Kidney capillary endothelial cell (primary cell): ENCODE measurements at places on chromosomes 1 and 21.
A peak's percentile ranks its signal among the peaks of the same experiment; 100 is the strongest.

- no peak for DNase-seq
These were observed 96.4 kb downstream of the SYF2 start for GRCh38 chr1:25135909-25136308.

GRCh38 chr1:54955359-54955758 lies 25.1 kb upstream of the TMEM61 start:
- DNase-seq = peak; percentile 83

GRCh38 chr1:152002960-152003359 lies 9.3 kb upstream of the S100A10 start:
- no peak for DNase-seq

DNA sequence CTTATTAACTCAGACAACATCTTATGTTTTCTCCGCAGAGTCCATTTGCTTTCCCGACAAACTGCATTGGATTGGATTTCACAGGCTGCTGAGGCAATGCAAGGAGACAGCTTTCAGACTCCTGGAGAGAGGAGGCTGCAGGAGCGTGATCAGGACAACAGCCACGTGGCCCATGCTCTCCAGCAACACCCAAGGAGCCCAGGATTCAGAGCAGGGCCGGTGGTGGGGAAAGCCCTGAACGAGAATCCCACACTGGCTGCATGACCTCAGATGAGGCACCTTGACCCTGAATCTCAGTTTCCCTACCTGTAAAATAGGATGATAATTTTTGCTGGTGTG lies 78.3 kb upstream of the NFASC start:
- DNase-seq = no peak

GRCh38 chr1:244353551-244354091 lies 98.1 kb downstream of the ADSS2 start:
- DNase-seq = peak; percentile 99

GRCh38 chr1:228918335-228918734 lies 183.1 kb downstream of the RHOU start:
- no peak for DNase-seq

- DNase-seq = no peak
These were observed 32.0 kb downstream of the MACO1 start for GRCh38 chr1:25462732-25463131.

- DNase-seq = no peak
These were observed 101.3 kb upstream of the SLC25A33 start for GRCh38 chr1:9437961-9438430.

DNA sequence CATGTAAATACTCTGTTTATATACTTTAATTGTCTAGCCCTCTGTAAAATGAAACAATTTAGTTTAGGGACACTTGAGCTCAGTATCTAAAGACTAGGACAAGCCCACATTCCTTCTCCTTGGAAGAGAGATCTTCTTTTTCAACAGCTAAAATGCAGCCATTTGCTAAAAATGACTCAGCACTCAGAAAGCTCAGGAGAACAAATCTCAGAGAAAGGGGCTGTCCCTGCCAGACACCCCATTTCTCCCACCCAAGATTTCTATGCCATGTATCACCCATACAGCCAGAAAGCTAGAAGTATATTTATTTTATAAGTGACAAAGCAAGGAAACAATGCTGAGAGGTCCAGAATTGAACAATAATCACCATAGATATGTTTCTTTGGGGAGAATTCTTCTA lies 23.2 kb upstream of the PRDX6 start:
- DNase-seq = no peak

DNA sequence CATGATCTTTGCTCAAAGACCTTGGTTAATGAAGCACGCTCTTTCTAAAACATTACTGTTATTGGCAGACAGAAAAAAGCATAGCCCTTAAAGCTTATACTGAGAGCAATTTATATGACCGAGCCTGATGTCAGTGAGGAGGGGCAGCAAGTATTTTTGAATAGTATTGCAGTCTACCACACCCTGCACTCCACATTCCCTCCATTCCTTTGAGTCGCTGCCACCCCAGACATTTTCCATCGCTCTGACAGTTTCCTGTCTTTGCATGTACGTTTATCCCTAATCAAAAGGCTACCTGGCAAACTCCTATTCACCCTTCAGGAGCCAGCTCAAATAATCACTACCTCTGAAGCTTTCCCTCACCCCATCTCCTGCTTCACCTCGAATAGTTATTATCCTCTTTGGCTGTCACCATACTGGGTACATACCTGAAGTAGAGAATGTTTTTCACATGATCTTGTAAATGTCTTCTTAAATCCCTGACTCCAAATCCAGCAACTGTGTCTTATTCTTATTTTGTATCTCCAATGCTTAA lies 5.5 kb upstream of the JUN start:
- DNase-seq = no peak

GRCh38 chr1:29145739-29146437 lies 22.2 kb upstream of the TMEM200B start:
- DNase-seq = no peak

DNA sequence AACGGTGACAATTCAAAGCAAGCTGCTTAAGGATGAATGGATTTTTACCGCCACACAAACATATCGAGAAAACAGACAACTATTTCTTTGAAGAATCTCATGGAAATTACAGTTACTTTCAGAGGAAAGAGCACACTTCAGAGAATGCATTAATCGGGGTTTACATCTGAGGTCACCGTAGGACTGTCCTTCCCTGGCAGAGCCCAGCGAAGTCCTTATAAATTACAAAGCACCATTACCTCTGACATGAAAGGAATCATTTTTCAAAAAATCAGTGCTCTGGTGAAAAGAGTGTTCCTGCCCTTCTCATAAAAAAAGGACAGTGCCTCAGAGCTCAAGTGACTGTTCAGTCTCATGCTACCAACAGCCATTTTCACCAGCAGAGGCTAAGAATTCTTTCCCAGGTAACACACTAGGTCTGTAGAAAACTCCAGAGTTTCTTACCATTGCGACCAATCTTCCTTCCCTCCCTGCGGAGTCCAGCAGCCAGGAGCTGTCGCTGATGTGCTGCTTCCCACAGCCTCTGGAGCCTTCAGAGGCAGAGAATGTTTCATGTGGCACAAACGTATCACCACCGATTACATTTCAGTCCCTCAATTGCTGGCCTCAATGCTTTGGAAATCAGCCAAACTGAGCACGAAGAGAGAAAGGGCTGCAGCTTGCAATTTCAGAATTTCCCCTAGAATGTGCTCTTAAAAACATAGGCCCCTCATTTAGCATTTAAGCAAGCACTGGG lies 75.4 kb downstream of the PLD5 start:
- no peak for DNase-seq

- DNase-seq = no peak
These were observed 29.0 kb downstream of the TRIM62 start for GRCh38 chr1:33152685-33153432.

DNA sequence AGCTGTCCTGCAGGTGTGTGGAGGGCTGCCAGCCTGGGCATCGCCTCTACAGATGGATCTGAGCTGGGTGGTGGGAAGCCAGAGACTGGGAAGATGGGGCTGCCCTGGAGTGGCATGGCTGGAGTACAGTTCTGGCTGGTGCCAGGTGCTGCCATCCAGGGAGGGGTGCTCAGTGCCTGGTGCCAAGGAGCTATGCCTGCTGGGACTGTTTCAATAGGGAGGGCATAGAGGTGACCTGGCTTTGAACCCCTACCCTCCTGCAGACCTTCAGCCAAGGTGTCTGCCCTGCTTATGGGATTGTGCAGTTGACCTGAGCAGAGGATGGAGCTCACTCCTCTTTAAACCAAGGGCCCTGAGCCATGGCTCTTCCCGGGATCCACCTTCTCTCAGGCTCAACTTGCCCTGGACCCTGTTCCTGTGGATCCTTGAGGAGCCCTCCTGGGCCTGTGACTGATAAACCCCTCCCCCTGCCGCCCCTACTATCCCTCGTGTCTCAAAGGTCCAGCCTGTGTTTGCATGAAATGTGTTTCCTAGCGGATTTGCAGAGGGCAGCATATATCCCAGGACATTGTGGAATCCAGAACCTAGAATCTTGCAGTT lies 48.7 kb downstream of the PTPRU start:
- DNase-seq = no peak

GRCh38 chr1:151265446-151266236 lies 11.1 kb downstream of the PSMD4 start:
- no peak for DNase-seq

DNA sequence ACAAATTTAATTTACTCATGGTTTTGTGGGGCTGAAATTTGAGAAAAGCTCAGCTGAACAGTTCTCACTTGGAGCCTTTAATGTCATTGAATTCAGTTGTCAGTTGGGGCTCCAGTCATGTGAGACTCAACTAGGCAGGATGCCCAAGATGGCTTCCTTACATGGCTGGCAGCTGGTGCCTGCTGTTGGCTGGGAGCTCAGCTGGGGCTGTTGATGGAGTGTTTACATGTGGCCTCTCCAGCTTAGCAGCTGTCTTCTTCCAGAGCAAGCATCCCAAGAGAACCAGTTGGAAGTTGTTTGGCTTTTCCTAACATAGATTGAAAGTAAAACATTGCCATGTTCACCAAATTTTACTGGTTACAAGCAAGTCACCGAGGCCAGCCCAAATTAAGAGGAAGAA lies 81.8 kb upstream of the KCNA3 start:
- no peak for DNase-seq

DNA sequence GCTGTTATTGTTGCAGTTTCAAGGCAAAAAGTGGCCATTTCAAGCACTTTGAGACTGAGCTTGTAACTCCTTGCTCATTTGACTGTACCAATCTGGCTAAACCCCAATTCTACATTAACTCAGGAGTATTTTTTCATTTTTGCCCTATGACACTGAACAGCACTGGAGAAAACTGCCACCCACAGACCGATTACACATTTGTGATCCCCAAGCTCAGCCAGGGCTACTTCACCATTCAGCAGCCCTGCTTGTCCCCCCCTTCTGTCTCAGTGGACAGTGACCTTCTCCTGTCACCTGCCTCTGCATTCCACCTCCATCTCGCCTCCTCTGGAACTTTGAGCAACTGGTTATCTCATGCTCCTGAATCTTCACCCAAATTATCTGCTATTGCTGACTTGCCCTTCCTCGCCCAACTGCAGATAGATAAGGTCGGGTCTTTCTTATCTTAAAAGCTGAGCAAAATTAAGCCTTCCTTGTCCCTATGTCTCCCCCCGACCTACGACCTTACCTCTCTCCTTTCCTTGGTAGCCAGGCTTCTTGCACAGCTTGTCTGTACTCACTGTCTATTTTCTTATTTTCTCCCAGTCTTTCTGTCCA lies 25.3 kb downstream of the SPATA46 start:
- DNase-seq = no peak

- DNase-seq = peak; percentile 88
These were observed 12.1 kb downstream of the PRKACB start for GRCh38 chr1:84156210-84156621.

DNA sequence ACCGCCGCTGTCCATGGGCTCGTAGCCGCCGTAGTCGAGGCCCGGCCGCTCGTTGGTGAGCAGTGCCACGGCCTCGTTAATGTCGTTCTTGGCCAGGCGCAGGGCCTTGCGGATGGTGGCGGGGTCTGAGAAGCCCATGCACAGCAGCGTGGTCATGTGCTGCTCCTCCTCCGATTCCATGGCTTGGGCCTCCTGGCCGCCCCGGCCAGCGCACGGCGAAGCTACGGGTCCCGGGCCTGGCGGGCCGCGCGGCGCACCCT lies 300 bp downstream of the USP24 start:
- no peak for DNase-seq

- no peak for DNase-seq
These were observed 24.3 kb upstream of the LAPTM5 start for GRCh38 chr1:30781906-30782305.

DNA sequence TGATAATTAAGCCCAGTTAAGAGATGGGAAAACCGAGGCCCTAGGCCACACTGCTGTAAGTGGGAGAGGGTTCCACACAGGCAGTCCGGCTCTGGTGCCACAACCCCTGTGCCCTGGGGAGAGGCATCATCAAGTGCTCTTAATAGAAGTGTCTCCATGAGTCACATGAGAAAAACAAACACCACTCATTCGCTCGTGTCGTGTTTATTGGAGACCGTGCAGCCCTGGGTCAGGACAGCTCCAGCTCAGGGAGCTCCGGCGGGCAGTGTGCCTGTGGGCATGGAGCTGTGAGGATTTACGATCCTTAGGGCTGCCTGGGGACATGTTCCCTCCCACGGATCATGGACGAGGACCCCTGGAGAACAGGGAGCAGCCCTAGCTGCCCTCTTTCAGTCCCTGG lies 658.5 kb downstream of the AJAP1 start:
- DNase-seq = no peak

- DNase-seq = peak; percentile 78
These were observed 14.7 kb downstream of the JUN start for GRCh38 chr1:58768971-58769808.

GRCh38 chr1:88984569-88984968 lies 7.9 kb downstream of the KYAT3 start:
- DNase-seq = no peak

GRCh38 chr1:32884726-32885125 lies 1.6 kb upstream of the HPCA start:
- DNase-seq = no peak

GRCh38 chr1:94481473-94481933 lies 60.1 kb downstream of the F3 start:
- DNase-seq = peak; percentile 68

DNA sequence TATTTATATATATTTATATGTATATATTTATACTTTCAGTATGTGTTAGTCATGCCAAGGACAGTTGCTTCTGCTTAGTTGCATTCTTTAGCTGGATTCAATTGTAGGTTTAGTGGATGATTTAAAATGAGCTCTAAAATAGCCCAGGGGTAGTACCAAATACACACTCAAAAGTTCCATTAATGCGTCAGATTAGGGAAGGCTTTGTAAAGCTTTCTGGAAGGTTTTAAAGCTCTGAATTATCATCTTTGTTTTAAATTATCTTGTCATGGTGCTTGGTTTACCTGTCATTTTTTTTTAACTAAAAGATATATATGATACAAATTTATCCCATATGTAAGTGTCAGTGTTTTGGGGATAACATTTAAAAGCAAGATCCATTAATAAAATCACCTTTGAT lies 242.7 kb upstream of the ADAMTS5 start:
- no peak for DNase-seq

GRCh38 chr1:147079400-147080005 lies 92.8 kb downstream of the PRKAB2 start:
- no peak for DNase-seq

- DNase-seq = no peak
These were observed 32.3 kb downstream of the DOP1B start for GRCh38 chr21:36188937-36189336.

- no peak for DNase-seq
These were observed 26.7 kb downstream of the CFH start for GRCh38 chr1:196678510-196678884.

DNA sequence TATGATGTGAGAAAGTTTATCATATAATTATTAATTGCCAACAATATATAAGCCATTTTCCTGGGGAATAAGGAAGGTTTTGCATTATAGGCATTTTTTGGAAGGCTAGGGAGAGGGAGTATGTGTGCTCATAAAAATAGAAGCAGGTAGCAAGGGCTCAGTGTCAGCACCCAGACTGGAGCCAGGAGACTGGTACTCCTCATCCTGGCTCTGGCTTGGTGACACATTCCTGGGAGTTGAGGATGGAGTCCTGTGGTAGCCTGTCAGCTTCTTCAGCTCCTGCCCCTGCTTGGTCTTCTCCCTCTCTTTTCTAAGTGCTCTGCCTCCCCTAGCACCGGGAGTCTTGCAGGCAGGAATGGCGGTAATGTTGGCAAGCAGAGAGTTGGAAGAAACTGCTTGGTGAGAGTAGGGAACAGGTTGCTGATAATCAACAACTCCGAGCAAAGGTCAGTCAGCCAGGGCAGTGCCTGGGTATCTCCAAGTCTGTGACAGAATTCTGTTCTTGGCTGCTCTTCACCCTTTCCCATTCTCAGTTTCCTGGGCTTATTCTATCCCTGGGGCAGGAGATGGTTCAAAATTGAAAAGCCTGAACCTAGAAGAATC lies 23.0 kb downstream of the GIPC2 start:
- no peak for DNase-seq
